ENCODE measurements at places on chromosomes 11 and 22. TPM values are rescaled to one million over a fixed set of nuclear protein-coding genes. Genes with fewer than 3 reads are reported as not detected.

GRCh38 chr11:45964911-45965389 is 42.5 kb downstream of the LARGE2 start:
- DNase-seq = peak; percentile 84

DNA sequence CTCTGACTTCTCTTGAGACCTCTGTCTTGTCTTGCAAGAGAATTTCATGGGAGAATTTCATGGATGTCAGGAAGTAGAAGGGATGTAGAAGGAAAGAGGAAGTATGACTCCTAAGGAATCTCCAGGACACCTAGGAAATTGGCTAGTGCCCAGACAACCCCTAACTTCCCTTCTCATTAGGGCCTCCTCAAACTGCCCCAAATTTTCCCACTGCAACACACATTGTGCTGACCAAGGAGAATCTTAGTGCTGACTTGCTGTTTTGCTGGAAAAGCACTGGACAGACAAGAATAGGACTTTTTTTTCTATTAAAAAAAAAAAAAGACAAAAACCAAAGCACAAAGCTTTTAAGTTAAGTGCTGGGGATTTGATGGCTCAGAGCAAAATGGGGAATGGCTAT is 236.1 kb upstream of the CADM1 start:
- no peak for DNase-seq

DNA sequence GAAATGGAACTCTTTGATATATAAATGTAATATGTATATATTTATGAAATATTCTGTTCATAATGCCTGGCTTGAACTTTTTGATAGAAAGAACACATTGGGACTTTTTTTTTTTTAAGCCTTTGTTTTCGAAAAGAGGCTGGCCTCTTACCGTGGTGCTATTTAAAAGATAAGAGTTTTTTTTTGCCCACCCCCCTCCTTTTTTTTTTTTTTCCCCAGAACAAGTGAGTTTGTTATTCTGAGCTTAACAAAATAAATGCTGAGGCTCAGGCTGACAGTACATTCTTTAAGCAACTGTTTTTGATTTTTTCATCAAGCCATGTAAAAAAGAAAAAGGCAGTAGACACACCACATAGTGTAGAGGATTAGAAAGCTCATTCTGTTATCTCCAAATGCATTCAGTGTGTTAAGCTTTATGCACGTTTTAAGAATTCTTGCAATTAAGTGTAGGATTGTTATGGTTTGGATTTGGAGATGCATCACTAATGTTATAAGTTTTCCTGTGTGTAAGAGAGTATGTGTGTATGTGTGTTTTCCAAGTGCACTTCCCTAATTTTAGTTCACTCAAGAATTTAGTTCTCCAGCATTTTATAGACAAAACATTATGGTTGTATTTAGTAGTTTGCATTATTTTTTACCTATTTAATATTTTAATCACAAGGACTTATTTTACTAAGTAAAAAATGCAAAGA is 12.0 kb downstream of the PDHX start:
- no peak for DNase-seq

GRCh38 chr11:134853992-134854991 is 442.2 kb upstream of the B3GAT1 start:
- DNase-seq = no peak

- DNase-seq = no peak
Observed at GRCh38 chr11:36309779-36310178, 13.7 kb downstream of the PRR5L start.

DNA sequence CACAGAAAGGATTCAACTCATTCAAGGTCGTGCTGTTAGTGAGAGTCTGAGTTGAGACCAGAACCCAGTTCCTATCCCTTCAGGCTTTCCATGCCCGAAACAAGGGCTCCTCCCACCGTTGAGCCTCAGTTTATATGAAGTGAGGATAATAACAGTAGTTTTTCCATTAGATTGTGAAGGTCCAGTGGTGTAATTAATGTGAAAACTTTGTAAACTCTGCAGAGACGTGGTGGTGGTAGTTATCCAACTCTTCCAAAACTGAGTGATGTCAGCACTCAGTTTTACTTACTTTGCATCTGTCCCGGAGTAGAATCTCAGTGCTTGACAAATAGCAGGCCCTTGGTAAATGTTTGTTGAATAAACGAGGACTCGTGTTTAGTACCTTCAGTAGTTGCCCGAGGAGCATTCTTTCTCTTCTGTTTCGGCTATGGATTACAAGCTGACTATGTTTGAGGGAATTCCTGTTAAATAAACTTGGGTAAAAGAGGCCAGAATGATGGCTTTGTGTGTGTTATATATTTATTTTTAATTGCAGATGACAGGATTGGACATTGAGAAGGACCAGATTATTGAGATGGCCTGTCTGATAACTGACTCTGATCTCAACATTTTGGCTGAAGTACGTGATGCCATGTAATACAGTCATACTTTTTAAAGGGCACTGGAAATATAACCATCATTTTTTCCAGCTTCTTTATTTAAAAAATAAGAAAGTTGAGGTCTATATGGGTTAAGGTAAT is 1.0 kb downstream of the REXO2 start:
- DNase-seq = no peak

DNA sequence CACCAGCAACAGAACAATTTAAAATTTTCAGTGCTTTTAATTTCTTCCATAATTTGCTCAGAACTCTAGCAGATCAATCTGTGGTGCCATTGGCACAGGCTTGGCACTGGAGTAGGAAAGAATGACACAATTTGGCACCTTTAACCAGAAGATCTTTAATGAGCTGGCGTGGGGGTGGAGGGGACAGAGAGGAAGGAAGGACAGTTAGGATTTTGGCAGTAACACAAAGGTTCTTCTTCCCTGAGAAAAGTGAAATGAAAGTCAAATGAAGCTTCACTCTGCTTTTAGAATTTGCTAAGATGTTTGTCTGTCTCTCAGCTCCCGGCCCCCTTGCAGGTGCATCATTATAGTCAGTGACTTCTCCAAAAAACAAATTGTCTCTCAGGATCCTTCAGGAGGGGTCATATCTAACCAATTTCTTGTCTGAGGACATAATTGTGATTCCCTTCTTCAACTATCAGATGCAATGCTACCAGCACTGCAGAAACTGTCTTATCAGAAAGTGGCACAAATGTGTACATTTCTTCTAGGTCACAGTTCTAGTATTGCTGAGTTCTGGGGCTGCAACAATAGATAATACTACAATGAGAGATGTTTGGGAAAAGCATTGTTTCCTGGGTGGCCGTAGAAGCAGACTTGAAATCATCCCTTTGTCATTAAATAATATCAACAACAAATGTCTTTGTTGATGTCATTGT is 66.8 kb downstream of the CSTPP1 start:
- no peak for DNase-seq

MMP8 gene
- total RNA-seq = not detected

PKDREJ gene
- total RNA-seq = not detected

POU2AF2 gene
- total RNA-seq = not detected

SCO2 gene
- total RNA-seq = not detected

Data from H7 (cell line).